T-helper 1 cell (primary cell): ENCODE measurements at places on chromosomes 2 and 18.

- no peak for DNase-seq
Observed at GRCh38 chr2:96549466-96549785, 12.9 kb downstream of the ARID5A start.

DNA sequence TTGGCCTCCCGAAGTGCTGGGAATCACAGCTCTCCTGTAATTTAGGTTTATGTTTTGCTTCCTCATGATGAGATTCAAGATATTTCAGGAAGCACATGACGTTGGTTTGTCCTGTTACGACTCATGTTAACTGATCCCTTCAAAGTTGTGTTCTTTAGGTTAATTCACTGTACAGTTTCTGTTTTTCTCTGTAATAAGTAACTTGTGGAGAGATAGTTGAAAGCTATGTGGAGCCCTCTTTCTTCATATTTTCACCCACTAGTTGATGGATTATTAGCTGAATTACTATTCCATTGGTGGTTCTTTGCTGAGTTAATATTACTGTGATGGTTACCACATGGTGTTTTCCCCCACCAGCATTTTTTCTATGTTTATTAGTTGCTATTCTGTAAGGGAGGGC lies 18.3 kb upstream of the CHCHD5 start:
- DNase-seq = peak; percentile 56

DNA sequence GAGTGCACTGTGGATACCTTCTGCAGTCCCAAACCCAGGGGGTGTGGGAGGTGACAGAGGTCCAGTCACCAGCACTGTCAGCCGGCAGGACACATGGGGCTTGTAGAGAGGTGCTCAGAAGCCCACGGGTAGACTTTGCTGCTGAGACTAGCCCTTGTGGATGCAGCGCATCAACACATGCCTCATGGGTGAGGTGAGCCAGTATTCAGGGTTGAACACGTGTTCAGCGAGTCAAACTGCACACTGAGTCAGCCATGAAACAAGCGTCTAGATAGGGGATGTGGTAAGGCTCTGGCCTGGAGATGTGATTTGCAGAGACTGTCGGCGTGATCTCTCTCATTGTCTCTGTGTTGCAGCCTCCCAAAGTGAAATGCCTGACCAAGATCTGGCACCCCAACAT lies 35.8 kb upstream of the SCLY start:
- DNase-seq = no peak

- no peak for DNase-seq
Observed at GRCh38 chr18:55214969-55215368, 255.7 kb upstream of the CCDC68 start.

GRCh38 chr2:156841321-156841720 lies 405.1 kb downstream of the GPD2 start:
- DNase-seq = no peak

DNA sequence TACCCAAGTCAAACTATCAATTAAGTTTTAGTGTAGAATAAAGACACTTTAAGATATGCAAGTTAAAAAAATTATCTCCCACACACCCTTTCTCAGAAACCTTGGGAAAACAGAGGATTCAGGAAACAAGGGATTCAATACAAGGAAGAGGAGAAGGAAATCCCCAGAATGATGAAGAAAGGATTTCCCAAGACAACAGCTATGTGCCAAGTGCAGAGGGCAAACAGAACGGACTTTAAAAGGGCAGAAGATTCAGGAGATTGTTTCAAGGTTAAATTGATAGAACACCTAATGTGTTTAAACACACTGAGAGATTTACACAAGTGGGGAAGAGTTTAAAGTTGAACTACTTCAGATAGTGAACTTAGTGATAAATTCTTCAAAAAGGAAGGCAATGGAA lies 71.5 kb upstream of the EPAS1 start:
- DNase-seq = no peak

GRCh38 chr2:24508878-24509277 lies 17.8 kb downstream of the NCOA1 start:
- DNase-seq = no peak
